Smooth muscle cell of the umbilical artery (primary cell): ENCODE measurements at places on chromosomes 6 and 20. TPM values are rescaled to one million over a fixed set of nuclear protein-coding genes. Genes with fewer than 3 reads are reported as not detected.

Gene HMGCLL1
- total RNA-seq, result 0.30 TPM in 1 of 2 replicates, not detected in the other

Gene ROS1
- total RNA-seq, result 0.05 and 0.30 TPM in 2 replicates

Gene ELOVL2
- total RNA-seq, result 0.65 and 0.89 TPM in 2 replicates

Gene PCIF1
- 6.2 and 8.4 TPM in 2 replicates for total RNA-seq

Gene OXT
- total RNA-seq, result not detected in 2 replicates

Gene PDYN
- total RNA-seq, result not detected in 2 replicates
